ENCODE measurements at places on chromosomes 13 and 19.
A peak's percentile ranks its signal among the peaks of the same experiment; 100 is the strongest.

- DNase-seq = no peak
These were observed 7.2 kb downstream of the ADGRE2 start for GRCh38 chr19:14770944-14771839.

GRCh38 chr19:7224209-7224686, 70.0 kb downstream of the INSR start:
- no peak for DNase-seq

- no peak for DNase-seq
These were observed 96.7 kb downstream of the GJA3 start for GRCh38 chr13:20064128-20064527.

- DNase-seq = no peak
These were observed 19.4 kb downstream of the UFM1 start for GRCh38 chr13:38369058-38369457.

- DNase-seq = no peak
These were observed 7.3 kb upstream of the MAB21L1 start for GRCh38 chr13:35483761-35484160.

DNA sequence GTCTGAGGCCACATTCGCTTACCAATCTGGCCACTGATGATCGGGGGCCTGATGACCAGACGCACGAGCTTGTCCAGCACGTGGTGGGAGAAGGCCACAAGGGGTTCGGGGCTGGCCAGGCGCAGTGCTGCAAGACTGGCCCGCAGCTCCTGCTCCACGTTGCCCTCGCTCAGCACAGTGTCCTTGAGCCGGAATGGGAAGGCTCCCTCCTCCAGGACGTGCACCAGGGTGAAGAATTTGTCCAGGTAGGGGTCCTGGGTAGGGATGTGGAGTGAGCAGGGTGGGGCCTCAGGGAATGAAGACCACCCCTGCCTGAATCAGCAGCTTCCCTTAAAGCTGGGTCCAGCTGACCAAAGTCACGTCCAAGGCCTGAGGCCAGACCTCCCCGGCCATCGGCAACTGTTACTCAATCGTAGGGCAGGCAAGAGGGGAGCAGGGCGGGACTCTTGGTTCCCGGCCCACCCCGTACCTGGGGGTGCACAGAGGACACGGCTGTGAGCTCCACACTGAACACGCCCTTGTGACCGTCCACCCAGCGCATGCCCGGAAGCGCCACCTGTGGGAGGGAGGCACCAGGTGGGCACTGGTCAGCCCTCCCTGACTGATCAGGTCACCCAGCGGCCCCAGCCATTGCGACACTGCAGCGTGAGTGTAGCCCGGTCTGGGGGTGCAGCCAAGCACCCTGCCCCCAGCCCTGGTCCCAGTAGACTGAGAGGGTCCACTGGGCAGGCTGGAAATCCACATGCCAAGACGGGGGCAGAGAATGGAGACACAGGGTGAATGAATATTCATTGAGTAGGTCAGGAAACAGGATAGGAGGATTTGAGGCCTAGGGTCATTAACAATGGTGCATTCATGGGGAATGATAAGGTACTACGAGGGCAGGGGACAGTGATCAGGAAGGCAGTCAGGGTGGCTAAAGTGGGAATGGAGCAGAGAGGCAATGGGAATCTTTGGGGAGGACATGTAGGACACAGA, 2.8 kb upstream of the ANGPTL8 start:
- no peak for DNase-seq

GRCh38 chr19:662207-662961, 630 bp downstream of the RNF126 start:
- DNase-seq = no peak

DNA sequence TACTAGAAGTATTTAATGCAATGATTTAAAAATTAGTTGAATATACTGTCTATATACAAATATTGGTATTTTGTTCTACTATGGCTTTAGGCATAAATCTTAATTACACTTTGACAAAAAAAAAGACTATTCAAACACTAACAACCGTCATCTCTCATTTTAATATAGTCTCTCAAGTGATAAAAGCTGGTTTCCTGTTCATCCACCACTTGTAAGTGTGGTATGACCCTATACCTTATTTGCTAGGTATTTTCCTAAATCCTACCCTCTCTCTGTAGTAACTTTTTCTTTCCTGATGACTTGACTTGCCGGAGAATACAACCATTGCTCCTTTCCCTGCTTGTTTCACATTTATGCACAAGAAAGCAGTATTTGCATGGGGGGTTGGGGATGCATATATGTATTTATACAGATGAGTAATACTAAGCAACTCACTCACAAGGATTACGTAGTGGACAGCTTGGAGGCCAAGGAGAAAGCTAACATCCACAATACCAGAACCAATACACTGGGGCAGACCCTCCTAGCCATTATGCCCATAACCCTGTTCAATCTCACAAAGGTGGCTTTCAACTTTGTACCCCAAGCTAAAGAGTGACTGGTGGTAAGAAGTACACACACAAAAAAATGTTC, 12.7 kb upstream of the EFNB2 start:
- no peak for DNase-seq

GRCh38 chr19:6271721-6272410, 7.9 kb downstream of the MLLT1 start:
- peak; percentile 46 for DNase-seq

DNA sequence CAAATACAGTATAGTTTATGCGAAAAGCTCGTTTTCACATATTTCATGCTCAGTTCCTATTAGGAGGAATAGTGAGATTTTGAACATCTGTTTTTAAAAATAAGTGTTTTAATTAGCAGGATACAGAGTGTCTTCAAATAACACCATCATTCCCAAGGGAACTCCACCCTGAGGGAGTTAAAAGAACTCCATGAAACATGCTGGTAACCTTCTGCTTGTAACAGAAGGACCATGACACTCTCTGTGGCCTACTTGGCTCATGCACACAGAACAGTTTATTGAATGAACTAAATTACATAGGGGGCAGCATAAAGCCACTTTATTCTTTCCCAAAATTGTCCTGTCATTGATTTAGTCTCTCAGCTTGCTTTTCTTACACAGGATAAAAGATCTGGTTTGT, 809.5 kb upstream of the SLITRK6 start:
- no peak for DNase-seq

GRCh38 chr19:14559916-14560775, 11.7 kb downstream of the NDUFB7 start:
- DNase-seq = no peak

- no peak for DNase-seq
These were observed 23.5 kb downstream of the RASA3 start for GRCh38 chr13:114108894-114109293.

GRCh38 chr13:104460554-104460953, 1394.3 kb upstream of the SLC10A2 start:
- DNase-seq = no peak

GRCh38 chr13:86569119-86569518, 769.9 kb upstream of the SLITRK6 start:
- no peak for DNase-seq

DNA sequence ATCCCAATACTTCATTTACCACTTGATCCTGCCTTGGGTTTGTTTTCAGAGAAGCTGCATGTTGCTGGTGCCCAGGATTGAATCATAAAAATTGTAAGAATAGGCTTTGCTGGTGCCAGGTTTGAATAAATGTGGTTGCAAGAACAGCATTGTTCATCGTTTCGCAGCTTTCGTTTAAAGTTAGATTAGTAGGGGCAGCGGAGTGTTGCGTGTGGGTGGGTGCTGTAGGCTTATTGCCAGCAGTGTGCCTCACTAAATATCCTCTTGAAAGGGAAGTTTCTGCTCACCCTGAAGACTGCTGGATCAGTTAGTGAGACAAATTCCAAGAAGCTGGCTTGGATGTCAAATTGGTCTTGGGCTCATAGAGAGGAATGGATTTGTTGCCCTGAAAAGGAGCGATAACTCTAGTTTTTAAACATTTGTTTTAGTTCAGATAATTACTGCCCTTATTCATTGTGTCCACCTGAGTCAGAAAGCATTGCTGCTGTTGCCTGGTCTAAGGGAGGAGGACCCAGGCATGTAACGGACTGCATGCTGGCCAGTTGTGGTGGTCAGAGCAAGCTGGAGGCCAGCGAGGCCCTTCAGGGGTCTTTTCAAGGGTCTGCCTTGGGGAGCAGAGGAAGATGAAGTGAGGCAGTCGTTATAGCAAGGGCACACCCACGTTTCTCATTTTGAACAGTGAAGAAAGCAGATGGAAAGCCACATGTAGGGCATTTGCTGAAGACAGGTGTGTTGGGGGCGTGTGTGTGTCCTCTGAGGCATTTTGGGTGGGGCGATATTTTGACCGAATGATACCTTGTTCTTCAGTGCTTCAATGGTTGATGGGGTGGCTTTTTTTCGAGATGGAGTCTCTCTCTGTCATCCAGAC, 8.5 kb downstream of the ILF3 start:
- peak; percentile 31 for DNase-seq

DNA sequence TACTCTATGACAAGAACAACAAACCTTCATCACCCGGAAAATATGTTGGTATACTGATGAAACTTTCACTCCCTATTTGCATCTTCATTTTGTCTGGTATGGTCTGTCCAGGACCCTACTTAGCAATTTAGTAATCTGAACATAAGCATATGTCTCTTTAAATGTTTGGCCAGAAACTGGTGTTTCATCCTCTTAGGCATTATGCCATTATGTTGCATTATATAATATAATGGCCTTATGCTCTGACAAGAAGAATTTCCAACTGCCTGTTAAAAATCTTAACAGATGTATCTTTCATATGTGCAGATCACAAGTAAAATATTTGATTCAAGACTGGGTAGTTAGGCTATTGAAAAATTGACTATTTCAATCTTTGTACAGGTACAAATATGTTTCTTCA, 610.6 kb upstream of the PRR20A start:
- no peak for DNase-seq

GRCh38 chr13:37226971-37227370, 121.5 kb upstream of the CSNK1A1L start:
- DNase-seq = no peak

DNA sequence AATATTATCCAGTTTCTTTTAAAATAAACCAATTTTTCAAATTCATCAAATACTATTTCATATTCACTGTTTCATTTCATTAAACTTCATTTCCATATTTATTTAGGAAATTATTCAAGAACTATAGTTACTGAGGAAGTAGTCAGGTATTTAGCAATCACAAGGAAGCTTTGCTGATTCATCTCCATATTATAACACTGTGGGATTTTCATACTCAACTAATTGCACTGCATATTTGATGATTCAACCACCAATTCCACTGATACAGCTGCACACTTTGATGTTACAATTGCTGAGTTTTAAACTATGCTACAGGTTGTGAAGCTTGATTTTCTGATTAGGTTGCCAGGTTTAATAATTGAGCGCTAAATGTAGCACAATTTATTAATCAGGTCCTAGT, 556.8 kb upstream of the SLITRK1 start:
- peak; percentile 38 for DNase-seq
